ENCODE measurements at places on chromosomes 5 and 9. TPM values are rescaled to one million over a fixed set of nuclear protein-coding genes. Genes with fewer than 3 reads are reported as not detected.

GRCh38 chr5:122835681-122836080, 9.7 kb upstream of the SNX24 start:
- no peak for DNase-seq

Gene PHYHD1
- polyA plus RNA-seq = 4.7 TPM

GRCh38 chr5:170821257-170821800, 37.8 kb downstream of the GABRP start:
- no peak for DNase-seq

DNA sequence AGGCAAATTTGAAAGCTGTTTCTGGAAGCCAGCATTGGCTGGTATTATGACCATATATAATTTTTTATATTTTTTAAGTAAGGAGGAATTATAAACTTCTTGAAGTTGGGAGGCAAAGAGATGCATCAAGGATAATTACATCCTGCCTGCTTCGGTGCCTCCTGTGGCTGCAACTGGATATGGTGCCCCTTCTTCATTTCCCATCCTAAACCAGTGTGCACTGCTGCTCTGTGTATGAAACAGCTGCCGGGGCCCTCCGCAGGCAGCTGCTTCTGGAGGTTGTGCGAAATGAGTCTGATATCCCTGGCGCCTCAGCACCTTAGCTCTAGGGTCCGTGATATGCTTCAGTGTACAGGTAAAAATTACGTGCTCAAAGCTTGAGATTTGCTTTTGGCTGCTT, 304.2 kb downstream of the ENC1 start:
- DNase-seq = no peak

Gene ADRB2
- polyA plus RNA-seq = 29.4 TPM

GRCh38 chr9:123225374-123225813, 43.0 kb downstream of the STRBP start:
- DNase-seq = peak; percentile 30

DNA sequence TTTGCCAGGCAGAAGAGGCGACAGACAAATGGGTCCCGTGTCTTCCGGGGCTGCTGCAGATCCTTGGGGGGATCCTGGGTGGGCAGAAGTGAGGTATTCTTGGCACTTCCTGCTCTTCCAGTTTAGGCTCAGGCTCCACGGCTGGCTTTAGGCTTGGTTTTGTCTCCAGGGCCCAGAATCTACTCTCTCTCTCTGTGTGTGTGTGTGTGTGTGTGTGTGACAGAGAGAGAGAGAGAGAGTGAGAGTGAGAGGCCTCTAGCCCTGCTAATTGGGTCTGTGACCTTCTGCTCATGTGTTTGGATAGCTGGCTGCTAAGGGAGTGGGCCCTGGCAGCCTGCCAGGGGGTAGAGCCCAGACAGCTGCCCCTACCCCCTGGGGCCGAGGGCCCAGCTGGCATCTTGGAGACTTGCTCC, 39.3 kb downstream of the CRB2 start:
- DNase-seq = no peak

GRCh38 chr5:108672639-108673038, 75.1 kb upstream of the FER start:
- DNase-seq = no peak

Gene TMEM8B
- 2.0 TPM for polyA plus RNA-seq

- no peak for DNase-seq
Observed at GRCh38 chr9:8860086-8860485, 1060.5 kb upstream of the DMAC1 start.

Gene SLC4A9
- 0.14 TPM for polyA plus RNA-seq

DNA sequence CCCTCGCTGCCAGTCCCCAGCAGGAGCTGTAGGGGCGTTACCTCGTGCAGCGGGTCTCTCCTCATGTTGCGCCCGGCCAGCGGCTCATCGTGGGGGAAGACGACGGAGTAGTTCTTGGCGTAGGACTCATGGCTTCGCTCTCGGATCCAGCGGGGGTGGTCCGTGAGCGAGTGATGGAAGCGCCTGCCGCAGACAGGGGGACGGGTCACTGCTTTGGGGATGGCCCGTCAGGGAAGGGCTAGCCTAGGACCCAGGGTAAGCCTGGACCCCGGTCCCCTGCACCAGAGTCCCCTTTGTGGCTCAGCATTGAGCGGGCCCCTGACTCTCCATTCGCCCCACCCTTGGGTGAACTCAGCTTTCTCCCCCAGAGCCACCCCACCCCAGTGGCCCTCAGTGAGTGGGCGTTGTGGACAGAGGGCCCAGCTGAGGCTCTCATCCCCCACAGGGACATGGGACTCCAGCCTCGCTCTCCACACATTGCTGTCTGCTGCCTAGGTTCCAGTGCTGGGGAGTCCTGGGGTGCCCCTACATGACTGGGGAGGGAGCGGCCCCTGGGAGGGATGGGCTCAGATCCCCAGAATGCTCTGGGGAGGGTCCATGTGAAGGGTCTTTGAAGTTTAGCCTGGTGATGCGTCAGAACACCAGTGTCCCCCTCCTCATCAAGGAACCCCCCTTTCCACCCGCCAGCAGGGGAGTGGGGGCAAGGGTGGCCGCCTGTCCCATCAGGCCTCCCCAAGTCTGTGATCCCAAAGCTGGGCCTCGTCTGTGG, 29.7 kb downstream of the SARDH start:
- no peak for DNase-seq

DNA sequence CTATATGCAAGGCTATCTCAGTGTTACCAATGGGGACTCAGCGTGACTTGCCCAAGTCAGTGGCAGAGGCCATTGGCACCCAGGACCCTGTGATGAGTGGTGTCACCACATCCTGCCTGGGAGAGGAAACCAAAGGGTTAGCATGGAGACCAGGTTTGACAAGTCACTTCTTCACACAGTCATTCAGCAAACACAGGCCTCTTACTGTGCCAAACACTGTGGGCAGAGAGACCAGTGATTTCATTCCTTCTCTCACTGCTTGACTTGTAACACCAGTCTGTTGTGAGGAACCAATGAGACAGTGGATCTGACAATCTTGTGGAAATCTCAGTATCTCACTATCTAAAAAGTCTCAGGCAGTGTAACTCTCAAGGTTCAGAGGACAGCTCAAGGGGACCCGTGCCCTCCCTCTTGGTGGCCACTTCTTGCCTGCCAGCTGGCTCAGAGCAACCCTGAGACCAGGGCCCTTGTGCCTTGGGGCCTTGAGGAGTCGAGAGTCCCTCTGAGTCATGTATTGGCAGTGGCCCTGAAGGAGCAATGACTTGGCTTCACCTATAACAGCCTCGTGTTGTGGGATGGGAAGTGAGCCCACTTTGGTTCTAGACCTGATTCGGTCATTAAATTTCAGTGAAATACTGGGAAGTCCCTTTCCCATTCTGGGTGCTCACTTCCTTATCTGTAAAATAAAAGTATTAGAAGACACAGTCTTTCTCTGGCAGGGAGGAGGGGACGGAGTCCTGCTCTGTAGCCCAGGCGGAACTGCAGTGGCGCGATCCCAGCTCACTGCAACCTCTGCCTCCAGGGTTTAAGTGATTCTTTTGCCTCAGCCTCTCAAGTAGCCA, 1.6 kb downstream of the FABP6 start:
- DNase-seq = peak; percentile 25

DNA sequence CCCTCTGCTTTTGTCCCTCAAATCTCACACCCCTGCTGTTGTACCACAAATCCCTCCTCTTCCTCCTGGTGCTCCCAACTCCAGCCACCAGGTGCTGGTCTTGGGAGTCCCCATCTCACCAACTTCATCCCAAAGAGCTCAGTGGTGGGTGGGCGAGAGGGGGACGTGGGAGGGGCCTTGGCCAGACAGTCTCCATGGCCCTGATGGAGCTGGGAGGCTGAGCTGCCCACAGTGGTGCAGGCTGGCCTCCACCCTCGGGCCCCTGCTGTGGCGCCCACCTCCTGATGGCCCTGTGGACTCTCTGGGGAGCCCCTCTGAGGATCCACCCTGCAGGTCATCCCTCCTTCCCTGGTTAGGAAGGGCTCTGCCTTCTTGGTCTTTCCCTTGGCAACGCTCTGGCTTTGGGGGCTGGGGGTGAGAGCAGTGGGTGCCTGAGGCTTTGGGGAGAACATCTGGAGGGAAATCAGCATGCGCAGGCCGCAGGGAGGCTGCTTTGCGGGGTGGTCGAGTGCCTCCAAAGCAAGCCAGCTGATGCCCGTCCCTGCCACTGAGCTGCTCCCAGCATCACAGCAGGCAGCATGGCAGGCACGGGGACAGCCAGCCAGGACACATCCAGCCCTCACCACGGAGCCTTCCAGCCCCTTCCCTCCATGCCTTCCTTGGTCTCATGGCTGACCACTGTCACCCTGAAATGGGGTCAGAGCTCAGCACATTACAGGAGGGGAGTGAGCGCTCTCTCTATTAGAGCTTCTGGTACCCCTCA, 7.6 kb upstream of the FAM163B start:
- no peak for DNase-seq

- no peak for DNase-seq
Observed at GRCh38 chr5:98401656-98402055, 371.8 kb upstream of the RGMB start.

GRCh38 chr5:122195802-122196394, 66.6 kb downstream of the ZNF474 start:
- DNase-seq = no peak

DNA sequence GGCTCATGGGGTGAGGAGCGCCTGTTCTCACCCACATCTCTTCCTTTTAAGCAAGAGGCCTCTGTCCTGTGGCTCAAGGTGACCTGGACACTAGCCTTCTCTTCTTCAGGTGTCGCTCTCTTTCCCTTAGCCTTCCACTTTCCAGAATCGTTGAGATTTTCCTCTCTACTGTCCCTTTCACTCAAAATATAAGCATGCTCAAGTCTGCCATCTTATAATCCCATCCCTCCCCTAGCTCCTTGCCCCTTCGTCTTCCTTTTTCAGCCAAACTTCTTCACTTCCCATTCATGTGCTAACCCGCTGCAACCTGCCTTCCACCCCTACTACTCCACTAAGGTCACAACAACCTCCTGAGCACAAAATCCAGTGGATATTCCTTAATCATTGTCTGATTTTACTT, 13.1 kb downstream of the PTGR1 start:
- DNase-seq = no peak

- peak; percentile 23 for DNase-seq
Observed at GRCh38 chr5:52915176-52915875, 73.8 kb upstream of the ITGA2 start.

DNA sequence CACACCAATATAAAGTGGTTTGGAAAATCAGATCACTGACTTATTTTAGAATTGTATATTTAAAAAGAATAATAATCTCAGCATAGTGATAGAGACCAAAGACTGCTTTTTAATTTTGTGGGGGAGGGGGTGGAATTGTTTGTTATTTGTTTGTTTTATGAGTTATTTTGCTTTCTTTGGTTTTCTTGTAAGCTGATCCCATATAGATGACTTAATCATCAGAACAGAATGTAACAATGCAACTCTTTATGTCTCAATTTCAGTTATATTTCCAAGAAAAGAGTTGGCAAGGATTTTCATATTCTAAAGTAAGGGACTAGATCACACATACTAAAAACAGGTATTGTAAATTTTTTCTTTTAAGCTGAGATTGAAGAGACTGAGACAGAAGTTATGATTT, 984.9 kb downstream of the TLE4 start:
- DNase-seq = no peak

GRCh38 chr9:34457266-34458012, 931 bp downstream of the FAM219A start:
- no peak for DNase-seq

Gene SLC6A19
- polyA plus RNA-seq = not detected

Data from keratinocyte (primary cell).